ENCODE measurements at places on chromosomes 3 and 15.

DNA sequence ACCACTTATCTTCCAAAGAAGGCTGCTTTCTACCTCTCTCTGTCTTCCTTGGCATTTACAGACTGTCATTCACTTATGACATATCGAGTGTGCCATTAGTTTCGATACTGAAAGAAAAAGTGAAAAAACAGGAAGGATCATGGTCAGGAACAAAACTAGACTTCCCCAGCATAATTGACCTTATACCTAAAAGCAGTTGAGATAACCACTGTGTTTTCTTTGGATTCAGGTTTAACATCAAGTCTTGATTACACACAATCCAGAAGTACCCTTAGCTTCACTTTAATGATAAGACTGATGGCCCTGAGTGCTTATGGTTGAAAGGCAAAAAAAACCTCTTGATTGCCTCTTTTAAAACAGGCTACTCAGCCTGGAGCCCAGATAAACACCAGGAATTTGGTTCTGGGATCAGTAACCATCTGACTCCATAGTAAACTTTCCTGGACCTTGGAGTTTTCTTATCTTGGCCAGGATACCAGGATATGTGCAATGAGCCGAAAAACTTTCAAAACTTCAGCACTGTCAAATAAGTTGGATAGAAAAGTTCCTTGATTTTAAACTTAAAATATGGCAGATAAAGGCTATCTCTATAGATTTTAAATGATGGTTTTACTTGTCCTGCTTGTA, 5.0 kb upstream of the UACA start:
- no peak for DNase-seq

- no peak for DNase-seq
Measured at GRCh38 chr3:146404436-146404835, 64.9 kb downstream of the PLSCR2 start.

DNA sequence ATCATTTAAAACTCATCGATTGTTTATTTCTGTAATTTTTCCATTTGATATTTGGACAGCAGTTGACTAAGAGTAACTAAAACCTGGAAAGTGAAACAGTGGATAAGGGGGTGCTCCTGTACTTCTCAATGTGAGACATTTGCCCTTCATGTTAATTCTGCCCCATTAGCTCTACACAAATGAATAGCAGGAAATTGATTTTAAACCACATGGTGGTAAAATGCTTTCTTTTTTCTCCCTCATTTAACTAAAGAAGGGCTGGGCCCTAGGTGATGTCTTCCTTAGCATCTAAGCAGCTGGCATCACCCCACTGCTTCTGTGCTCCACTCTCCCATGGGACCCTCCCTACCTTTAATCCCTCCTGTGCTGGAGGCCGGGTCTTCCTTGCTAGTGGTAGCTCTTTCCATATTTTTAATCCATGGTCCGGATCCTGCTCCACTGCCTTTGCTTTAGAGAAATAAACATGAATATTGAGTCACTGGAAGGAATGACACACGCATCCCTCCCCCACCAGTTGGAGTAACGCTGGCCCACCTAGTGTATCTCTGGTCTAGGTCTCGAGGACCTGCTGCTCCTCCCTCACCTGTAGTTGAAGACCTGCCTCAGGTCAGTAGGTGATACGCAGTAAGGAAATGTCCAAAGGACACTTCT, 30.2 kb upstream of the LAMP3 start:
- DNase-seq = no peak

- no peak for DNase-seq
Measured at GRCh38 chr15:22231603-22232002, 151.3 kb downstream of the OR4M2 start.

- DNase-seq = no peak
Measured at GRCh38 chr3:143166376-143166775, 46.8 kb downstream of the CHST2 start.

- DNase-seq = peak; percentile 86
Measured at GRCh38 chr3:197487911-197488391, 67.8 kb downstream of the BDH1 start.

- DNase-seq = no peak
Measured at GRCh38 chr3:180870008-180870699, 42.3 kb upstream of the FXR1 start.

GRCh38 chr3:105515372-105515771, 148.7 kb downstream of the ALCAM start:
- no peak for DNase-seq

GRCh38 chr3:52552089-52552488, 15.7 kb downstream of the UQCC5 start:
- DNase-seq = no peak

DNA sequence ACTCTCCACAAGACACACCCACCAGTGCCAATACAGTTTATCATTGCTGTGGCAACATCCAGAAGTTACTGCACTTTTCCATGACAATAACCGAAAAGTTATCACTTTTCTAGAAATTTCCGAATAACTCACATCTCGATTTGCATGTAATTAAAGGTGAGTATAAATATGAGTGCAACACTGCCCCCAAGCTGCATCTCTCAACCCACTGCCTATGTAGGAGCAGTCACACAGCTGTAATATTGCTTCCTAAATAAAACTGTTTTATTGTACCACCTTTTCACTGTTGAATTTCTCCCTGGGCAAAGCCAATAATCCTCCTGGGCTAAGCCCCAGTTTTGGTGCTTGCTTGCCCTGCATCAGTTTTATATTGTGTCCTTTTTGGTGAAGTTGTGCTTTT, 601.0 kb upstream of the EPHA6 start:
- DNase-seq = no peak

DNA sequence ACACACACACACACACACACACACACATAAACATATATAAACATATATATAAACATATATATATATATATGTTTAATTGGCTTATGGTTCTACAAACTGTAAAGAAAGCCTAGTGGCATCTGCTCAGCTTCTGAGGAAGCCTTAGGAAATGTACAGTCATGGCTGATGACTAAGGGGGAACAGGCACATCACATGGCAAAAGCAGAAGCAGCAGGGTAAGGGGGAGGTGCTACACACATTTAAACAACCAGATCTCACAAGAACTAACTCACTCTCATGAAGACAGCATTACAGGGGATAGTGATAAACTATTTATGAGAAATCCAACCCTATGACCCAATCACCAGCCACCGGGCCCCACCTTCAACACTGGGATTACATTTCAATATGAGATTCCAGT, 922.9 kb downstream of the SI start:
- DNase-seq = no peak

- DNase-seq = no peak
Measured at GRCh38 chr15:32952901-32953532, 235.2 kb downstream of the GREM1 start.

- DNase-seq = no peak
Measured at GRCh38 chr15:52379395-52380106, 83.9 kb upstream of the MYO5C start.

GRCh38 chr3:69144631-69145245, 22.3 kb upstream of the LMOD3 start:
- no peak for DNase-seq

- no peak for DNase-seq
Measured at GRCh38 chr3:161637559-161637958, 141.0 kb downstream of the OTOL1 start.

DNA sequence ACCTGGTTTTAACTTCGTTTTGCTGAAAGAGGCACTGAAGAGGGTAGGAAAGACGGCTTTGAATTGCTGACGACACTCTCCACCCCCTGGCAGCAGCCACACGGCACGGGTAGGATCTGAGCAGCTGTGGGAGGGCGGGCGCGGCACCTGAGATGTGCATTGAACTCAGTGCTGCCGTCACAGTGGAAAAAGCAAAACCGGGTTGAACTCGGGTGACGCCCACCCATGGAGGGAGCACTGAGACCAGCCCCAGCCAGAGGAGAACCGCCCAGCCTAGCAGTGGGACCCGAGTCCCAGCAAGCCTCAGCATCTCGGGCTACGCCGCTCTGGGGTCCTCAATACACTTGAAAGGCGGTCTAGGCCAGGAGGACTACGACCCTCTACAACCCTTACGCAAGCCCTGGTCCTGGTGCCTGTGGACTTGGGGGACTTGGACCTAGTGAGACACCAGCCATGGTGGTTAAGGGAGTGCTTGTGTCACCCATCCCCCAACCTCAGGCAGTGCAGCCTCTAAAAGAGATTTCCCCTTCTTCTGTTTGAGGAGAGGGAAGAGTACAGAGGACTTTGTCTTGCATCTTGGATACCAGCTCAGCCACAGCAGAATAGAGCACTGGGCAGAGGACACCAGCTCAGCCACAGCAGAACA, 50.0 kb upstream of the RPL35A start:
- DNase-seq = no peak
